ENCODE measurements at places on chromosomes 7 and 10. TPM values are rescaled to one million over a fixed set of nuclear protein-coding genes. Genes with fewer than 3 reads are reported as not detected.

- no peak overlapping the region for H3K4me3 ChIP-seq
- no peak for DNase-seq
- H3K4me1 ChIP-seq, result peaks cover 5% of the 10 kb centered on the region
- H3K27ac ChIP-seq, result no peak overlapping the region
Measured at GRCh38 chr10:59995862-59996261, 89.5 kb upstream of the CCDC6 start.

SFMBT2 gene
- 1.8 TPM for total RNA-seq

ACHE gene
- total RNA-seq, result 1.4 TPM

OSBPL3 gene
- total RNA-seq, result 10.6 TPM

VAX1 gene
- total RNA-seq, result not detected

ATP6V0E2 gene
- total RNA-seq, result 24.8 TPM

DNA sequence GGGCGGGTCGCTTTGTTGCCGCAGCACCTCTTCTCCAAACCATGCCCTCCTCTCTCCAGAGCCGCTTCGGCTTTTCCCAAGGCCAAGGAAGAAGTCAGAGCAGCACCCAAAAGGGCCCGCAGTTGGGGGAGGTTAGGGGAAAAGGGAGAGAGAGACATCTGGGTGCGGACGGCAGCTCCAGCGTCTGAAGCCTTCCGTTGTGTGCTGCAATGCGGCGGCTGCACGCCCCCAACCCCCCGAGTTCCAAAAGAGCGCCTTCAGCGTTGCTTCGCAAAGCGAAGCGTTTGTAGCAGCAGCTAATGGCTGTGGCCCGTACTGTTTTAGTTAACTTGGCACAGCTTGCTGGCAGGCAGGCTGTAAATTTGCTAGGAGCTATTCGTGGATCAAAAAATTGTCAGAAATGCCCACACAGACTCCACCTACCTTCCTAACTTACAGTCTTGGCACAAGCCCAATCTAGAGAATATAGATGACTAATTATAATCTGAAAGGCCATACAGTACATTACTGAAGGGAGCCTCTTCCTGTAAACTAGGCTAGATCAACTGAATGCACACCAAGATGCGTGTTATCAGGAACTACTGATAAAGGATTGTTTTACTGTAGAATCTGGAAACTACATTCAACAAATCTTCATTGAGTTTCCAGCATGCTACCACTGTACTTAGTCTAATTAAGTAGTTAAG, 1.1 kb upstream of the KBTBD2 start:
- H3K27ac ChIP-seq, result peak overlapping the region; percentile 97
- peaks cover 37% of the 10 kb centered on the region for H3K4me1 ChIP-seq

DNA sequence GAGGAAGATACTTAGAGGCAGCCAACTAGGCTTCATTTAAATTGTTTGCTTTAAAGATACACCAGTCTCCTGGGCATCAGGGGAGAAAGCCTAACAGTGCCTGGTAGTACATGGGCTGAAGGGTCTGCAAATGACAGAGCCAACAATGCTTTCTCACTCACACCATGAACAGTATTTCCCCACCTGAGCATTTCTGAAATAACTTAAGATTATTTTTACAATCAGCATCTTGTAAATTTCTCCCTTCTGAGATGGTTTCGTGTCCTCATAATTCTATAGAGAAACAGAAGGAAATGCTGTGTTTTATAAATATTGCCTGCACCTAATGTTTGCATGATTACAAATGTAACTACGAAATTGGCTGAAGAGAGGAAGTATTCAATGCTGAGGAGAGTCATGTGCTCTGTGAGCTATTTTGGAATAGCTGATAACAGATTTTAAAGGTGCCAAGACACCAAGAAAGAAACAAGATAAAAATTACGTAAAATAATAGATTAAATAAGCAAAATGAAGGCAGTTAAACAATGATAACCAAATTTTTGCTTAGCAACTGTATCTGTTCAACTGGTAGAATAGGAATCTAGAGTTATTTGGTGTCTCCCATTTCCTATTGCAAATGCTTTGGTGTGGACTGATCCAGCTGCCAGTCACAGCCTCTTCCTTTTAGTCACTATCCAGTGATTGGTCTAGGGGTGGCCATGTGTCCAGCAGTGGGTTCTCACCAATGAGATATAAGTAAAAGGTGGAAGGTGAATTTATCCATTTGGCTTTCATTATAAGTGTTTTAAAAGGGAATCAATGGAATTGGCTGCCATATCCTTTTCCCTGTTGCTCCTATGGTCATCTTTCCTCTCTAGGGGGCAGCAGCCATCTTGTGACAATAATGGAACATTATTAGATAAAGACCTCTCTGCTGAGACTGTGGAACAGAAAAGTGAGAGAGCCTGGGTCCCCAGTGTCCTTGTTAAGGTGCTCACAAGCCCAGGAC, 167.9 kb upstream of the SLC26A5 start:
- no peak overlapping the region for H3K27ac ChIP-seq
- DNase-seq, result no peak
- no peaks in the 10 kb centered on the region for H3K4me1 ChIP-seq
- no peaks in the 10 kb centered on the region for H3K27me3 ChIP-seq

- DNase-seq, result no peak
- H3K4me1 ChIP-seq, result no peaks in the 10 kb centered on the region
- no peak overlapping the region for H3K4me3 ChIP-seq
- no peak overlapping the region for H3K27ac ChIP-seq
Measured at GRCh38 chr7:23266918-23267317, 20.3 kb downstream of the GPNMB start.

DNA sequence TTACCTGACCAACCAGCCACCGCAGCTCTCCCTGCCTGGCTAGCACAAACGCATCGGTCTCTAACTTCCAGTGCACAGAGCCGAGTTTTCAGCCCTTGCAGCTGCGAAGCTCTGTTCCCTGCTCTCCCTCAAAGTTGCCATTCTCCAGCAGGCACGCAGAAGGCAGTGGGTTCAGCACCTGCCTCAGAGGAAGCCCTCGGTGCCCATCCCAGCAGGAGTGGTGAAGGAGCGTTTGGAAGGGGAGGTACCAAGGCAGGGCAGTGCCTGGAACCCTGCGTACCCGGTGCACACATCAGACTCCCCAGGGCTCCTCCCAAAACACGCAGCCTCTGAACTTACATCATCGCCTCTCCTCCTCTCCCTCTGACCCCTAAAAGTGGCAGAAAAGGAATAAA, 1.7 kb upstream of the STK32C start:
- H3K27me3 ChIP-seq, result no peaks in the 10 kb centered on the region
- peak; percentile 79 for DNase-seq
- H3K27ac ChIP-seq, result no peak overlapping the region
- H3K36me3 ChIP-seq, result peaks cover 2% of the 10 kb centered on the region

- no peak overlapping the region for H3K27ac ChIP-seq
- peaks cover 3% of the 10 kb centered on the region for H3K36me3 ChIP-seq
- no peak for DNase-seq
- H3K27me3 ChIP-seq, result no peaks in the 10 kb centered on the region
- peaks cover 38% of the 10 kb centered on the region for H3K4me1 ChIP-seq
Measured at GRCh38 chr10:63586043-63586442, 64.8 kb downstream of the REEP3 start.

- peaks cover 11% of the 10 kb centered on the region for H3K36me3 ChIP-seq
- no peak overlapping the region for H3K4me3 ChIP-seq
- no peak overlapping the region for H3K27ac ChIP-seq
- H3K27me3 ChIP-seq, result no peaks in the 10 kb centered on the region
- H3K4me1 ChIP-seq, result peaks cover 15% of the 10 kb centered on the region
Measured at GRCh38 chr10:119860866-119861607, 11.6 kb downstream of the MCMBP start.

FKBP9 gene
- total RNA-seq, result 335 TPM

DNA sequence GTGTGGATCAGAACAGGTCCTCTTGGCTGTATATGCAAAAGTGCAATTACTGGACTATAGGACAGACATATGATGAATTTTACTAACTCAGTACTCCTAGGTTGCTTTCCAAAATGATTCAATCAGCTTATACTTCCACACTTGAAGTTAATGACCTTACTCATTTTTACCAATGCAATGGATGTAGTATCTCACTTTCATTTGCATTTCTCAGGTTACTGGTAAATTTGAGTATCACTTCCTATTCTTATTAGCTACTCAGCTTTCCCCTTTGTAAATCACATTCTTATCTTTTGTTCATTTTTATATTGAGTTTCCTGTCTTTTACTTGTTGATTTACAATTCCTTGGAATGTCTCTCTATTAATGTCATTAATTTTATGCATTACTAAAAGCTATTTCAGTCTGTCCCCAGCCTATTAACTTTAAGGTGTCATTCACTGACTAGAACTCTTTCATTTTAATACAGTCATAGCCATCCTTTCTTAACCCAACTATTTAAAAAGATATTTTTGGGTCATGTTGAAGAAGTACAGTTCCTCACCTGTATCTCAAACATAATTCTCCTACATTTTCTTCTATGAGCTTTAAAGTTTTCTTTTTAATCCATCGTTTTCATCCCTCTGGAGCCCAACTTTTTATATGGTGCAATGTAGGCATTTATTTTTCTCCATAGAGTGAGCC, 88.6 kb downstream of the VIM start:
- H3K36me3 ChIP-seq, result no peaks in the 10 kb centered on the region
- no peak for DNase-seq
- H3K27ac ChIP-seq, result no peak overlapping the region
- no peak overlapping the region for H3K4me3 ChIP-seq

GRCh38 chr7:157250605-157251228, 86.1 kb upstream of the DNAJB6 start:
- no peaks in the 10 kb centered on the region for H3K4me1 ChIP-seq
- no peaks in the 10 kb centered on the region for H3K27me3 ChIP-seq
- H3K4me3 ChIP-seq, result no peak overlapping the region
- no peak for DNase-seq

DGKI gene
- total RNA-seq, result 15.3 TPM

GRCh38 chr7:73470208-73470607, 36.6 kb downstream of the FZD9 start:
- no peak for DNase-seq
- no peak overlapping the region for H3K4me3 ChIP-seq
- H3K4me1 ChIP-seq, result no peaks in the 10 kb centered on the region
- H3K27me3 ChIP-seq, result no peaks in the 10 kb centered on the region
- no peak overlapping the region for H3K27ac ChIP-seq

GIMAP4 gene
- total RNA-seq, result not detected

DNA sequence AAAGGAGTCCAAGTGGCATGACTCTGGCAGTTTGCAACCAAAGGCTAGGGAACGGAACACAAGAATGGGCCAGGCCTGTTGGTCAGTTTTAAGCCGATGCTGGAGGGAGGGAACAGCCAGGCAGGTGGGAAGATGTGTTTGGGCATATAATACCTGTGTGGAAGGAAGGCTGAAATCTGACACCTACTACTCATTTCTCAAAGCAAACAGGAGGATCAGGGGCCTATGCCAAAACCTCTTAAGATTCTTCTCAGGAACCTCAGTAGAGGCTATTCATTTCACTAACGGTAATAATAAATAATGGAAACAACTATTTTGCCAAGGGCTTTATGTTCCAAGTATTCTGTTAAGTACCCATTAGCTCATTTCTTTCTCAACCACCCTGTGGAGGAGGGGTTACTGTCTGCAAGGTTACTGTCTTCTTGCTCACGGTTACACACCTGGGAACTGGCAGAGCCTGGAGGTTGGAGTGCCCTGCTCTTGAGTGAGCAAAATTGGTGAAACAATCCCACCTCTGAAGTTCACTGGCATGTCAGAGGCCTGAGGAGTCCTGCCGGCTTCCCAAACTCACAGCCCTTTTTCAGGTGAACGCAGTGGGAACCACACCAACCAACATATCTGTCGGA, 35.5 kb downstream of the GOT1 start:
- peaks cover 25% of the 10 kb centered on the region for H3K4me1 ChIP-seq
- H3K4me3 ChIP-seq, result no peak overlapping the region
- DNase-seq, result no peak
- peaks cover 12% of the 10 kb centered on the region for H3K36me3 ChIP-seq

CAMK1D gene
- total RNA-seq, result 31.2 TPM
